ENCODE measurements at places on chromosomes 13 and 19.

- peaks cover 22% of the 10 kb centered on the region for H3K4me1 ChIP-seq
- peaks cover 19% of the 10 kb centered on the region for H3K27me3 ChIP-seq
- peak overlapping the region; percentile 92 for H3K4me3 ChIP-seq
- no peaks in the 10 kb centered on the region for H3K36me3 ChIP-seq
- peak; percentile 75 for DNase-seq
- peak overlapping the region; percentile 89 for H3K27ac ChIP-seq
Measured at GRCh38 chr19:45496349-45496953, 396 bp downstream of the RTN2 start.

- no peak for DNase-seq
- H3K4me1 ChIP-seq: no peaks in the 10 kb centered on the region
- no peak overlapping the region for H3K4me3 ChIP-seq
Measured at GRCh38 chr13:104024416-104025170, 958.4 kb upstream of the SLC10A2 start.

DNA sequence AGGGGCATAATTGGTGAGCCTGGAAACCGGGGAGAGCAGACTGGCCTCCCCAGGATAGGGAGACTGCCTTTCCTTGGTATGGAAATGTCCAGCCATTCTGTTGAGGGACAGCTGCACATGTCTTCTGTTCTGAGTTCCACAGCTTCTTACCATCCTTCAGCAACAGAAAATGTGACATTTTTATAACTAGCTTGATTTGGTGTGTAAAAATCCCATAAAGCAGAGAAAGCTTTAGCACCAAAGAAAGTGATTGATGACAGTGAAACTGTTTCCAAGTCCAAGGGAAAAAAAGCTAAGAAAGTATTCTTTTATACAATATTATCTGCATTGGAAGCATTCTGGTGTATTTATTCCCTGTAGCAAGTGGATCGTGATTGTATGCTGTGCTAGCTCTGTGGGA lies 61.9 kb downstream of the DHRS12 start:
- DNase-seq: no peak
- H3K4me1 ChIP-seq: peaks cover 3% of the 10 kb centered on the region
- peaks cover 4% of the 10 kb centered on the region for H3K36me3 ChIP-seq
- no peak overlapping the region for H3K27ac ChIP-seq

DNA sequence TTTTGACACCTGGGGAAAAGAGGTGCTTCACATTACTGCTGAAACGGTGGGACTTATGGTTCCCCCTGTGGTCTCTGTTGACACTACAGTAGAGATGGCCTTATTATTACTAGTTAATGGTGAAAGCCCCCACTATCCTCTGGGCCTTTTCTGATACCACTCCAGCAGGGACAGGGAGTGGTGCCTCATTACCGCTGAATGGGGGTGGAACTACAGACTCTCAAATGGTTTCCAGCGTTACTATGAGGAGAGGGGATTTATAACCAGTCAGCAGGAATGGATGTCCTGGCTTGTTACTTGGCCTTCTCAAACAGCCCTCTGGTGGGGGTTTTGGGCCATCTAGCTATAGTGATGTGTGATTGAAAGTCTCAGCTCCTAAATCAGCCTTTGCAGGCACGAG lies 96.7 kb upstream of the DIAPH3 start:
- no peak overlapping the region for H3K4me3 ChIP-seq
- H3K4me1 ChIP-seq: no peaks in the 10 kb centered on the region
- peaks cover under 1% of the 10 kb centered on the region for H3K36me3 ChIP-seq

DNA sequence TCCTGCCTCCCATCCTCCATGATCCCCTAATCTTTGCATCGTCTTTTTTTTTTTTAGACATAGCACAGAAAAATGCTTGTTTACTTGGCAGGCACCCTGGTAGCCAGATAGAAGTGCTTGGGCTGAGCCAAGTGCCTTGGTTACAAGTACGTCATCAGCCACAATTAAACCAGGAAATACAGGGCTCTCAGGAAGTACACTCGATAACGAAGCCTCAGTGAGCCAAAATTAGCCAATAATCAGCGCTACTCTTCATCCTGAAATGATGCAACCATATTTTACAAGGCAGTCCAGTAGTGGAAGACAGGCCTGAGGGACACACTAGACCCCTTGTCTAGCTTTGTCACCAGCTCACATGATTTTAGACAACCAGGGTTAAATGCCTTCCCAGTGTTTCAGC lies 194.0 kb upstream of the NBEA start:
- H3K27ac ChIP-seq: no peak overlapping the region
- peaks cover 12% of the 10 kb centered on the region for H3K4me1 ChIP-seq
- DNase-seq: no peak

GRCh38 chr19:19056636-19057275 lies 7.0 kb upstream of the SLC25A42 start:
- no peak overlapping the region for H3K27ac ChIP-seq
- H3K27me3 ChIP-seq: peaks cover 6% of the 10 kb centered on the region
- DNase-seq: no peak
- H3K4me3 ChIP-seq: no peak overlapping the region
- no peaks in the 10 kb centered on the region for H3K4me1 ChIP-seq

GRCh38 chr19:45349430-45349941 lies 8.9 kb downstream of the KLC3 start:
- no peaks in the 10 kb centered on the region for H3K4me1 ChIP-seq
- H3K4me3 ChIP-seq: no peak overlapping the region
- H3K27ac ChIP-seq: no peak overlapping the region
- DNase-seq: no peak
